ENCODE measurements at places on chromosomes 2 and 18.

DNA sequence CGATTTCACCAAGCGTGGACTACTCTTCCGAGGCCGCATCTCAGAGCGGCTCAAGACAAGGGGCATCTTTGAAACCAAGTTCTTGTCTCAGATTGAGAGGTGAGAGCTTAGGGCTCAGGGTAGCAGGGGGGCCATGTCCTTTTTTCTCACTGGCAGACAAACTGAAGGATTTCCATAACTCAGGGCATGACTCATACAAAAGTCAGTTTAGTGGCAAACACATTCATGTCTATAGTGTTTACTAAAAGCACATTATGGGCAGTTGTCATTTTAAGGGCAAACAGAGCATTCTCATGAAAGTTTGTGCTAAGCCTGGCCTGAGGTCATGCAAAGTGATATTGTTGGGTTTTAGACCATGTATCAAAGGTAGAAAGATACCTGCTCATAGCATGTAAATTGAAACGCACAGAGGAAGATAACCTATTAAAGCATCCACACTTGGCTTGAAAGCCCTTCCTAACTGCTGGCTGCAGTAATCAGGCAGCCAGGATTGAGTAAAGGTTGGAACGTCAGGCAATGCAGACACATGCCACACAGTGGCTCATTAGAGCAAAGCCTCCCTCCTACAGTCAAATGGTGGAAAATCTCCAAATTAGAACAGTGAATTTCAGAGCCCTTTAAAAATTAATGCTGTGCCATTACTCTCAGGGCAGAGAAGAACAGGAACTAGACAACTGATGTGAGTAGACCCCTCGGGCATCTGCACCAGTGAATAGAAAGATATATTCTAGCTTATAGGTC, 54.2 kb downstream of the HK2 start:
- DNase-seq = no peak

DNA sequence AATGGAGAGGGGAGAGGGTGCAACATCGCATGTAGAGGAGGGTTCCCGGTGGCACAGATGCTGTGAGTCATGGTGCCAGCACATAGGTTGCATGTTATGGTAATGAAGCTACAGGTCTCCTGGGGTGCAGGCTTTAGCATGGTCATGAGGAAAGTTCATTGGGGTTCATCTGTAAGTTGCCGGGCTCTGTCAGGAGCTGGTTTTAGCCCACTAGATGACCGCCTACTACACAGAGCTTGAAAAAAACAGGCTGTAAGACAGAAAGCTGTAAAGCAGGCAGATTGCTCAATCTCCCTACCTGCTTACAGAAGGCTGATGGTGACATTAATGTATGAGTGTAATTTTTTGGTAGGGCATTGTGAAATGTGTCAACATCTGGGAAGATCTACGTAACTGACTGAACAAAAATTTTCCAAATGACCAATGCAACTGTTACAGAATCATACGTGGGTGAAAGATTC, 23.9 kb downstream of the DYSF start:
- DNase-seq = no peak

GRCh38 chr2:100067784-100068183, 74.6 kb downstream of the AFF3 start:
- no peak for DNase-seq

DNA sequence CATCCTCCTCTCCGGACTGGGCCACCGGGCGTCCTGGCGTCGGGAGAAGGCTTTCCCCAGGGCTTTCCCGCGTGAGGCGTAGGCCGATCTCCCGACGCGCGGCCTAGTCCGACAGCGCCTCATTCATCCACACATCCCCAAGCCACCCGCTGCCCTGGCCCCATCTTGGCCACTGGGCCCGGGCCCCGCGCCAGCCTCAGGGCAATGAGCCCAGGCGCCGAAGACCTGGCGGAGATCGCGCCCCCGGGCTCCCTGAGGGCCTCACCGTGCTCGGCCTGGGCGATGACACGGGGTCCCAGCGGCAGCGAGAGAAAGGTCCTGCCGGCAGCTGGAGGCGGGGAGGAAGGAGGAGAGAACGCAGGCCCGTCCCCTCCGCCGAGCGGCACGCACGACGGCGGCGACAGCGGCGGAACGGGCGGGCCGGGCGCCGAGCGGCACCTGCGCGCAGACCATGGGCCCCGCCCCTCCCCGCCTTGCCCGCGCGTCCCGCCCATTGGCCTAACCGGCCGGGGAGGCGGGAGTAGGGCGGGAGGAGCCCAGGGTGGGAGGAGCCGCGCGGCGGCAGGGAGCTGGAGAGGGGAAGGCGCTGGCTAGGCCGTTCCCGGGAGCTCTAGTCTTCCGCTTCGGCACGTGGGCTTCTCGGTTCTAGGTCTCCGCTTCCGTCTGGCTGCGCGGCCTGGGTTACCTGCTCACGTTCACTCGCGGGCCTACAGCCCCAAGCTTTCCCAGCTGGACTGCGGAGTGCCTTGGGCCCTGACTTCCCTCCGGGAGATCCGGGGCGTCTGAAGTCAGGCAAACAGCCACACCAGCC, at the start of gene OLA1:
Gene OLA1 (minus strand): TSS at position 346 of the 811 bp plus-strand sequence. CDS start 1,717 bp downstream, outside the sequence.
- peak; percentile 93 for DNase-seq

DNA sequence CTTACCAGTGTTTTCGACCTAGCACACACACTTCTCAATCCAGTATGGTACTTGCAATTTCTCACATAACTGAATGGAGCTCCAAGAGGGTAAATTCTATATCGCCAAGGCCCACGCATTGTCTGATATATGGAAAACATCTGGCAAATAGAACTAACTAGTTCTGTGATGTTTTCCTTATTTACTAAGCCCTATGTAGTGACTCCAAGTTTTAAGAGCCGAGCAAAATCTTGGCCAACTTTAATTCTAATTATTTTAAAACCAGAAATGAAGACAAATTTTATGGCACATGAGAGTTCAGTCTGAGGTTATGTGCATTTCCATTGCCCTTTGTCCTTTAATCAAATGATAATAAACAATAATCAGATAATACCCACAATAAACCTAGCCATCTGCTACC, 1119.7 kb upstream of the CNTNAP5 start:
- DNase-seq = no peak

GRCh38 chr2:176270100-176270750, 983 bp downstream of the MTX2 start:
- DNase-seq = peak; percentile 33

- no peak for DNase-seq
Measured at GRCh38 chr2:54760310-54760709, 36.8 kb downstream of the EML6 start.

- DNase-seq = peak; percentile 45
Measured at GRCh38 chr2:69298261-69298660, 88.8 kb downstream of the GFPT1 start.

- no peak for DNase-seq
Measured at GRCh38 chr2:184004289-184004947, 593.9 kb upstream of the ZNF804A start.

DNA sequence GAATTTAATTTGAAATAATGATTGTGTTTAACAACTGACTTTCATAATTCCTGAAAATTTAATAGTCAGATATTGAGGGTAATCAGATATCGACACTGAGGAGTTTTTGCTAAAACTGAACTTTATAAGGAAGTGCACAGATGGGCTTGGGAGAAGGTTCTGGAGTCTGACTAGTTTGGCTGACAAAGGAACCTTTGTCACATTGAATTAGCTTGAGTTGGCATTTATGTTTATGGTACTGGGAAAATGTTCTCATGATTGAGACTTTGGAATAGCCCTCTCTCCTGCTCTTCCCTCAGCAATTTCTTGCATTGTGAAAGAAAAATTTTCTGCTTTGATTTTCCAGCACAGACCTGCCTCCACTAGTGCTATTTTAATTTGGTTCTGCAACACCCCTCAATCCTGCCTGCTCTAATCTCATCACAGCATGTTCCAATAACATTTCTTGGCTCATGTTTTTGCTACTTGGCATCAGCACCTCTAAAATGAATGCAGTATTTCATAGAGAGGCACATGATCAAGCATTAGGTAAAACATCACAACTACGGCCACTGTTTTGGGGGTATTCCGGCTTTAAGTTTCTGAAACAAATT, 133.9 kb upstream of the FSHR start:
- DNase-seq = no peak

GRCh38 chr2:27527182-27527581, 30.5 kb downstream of the GCKR start:
- peak; percentile 76 for DNase-seq

- DNase-seq = peak; percentile 60
Measured at GRCh38 chr2:76749858-76750257, 772.3 kb downstream of the LRRTM4 start.

- no peak for DNase-seq
Measured at GRCh38 chr2:239202343-239202742, 198.5 kb downstream of the HDAC4 start.

GRCh38 chr2:23385748-23386338, 864 bp downstream of the KLHL29 start:
- DNase-seq = peak; percentile 11

DNA sequence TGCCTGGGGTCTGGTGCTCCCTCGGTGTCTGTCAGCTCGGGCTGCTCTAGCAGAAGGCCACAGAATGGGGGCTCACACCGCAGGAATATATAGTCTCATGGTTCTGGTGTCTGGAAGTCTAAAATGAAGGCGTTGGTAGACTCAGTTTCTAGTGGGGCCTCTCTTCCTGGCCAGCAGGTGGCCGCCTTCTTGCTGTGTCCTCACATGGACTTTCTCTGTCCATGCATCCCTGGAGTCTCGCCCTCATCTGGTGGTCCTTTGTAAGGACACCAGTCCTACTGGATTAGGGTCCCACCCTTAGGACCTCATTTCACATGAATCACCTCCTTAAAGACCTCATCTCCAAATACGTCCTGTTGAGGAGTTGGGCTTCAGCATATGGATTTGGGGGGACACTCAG, 65.7 kb downstream of the RRM2 start:
- DNase-seq = peak; percentile 46

DNA sequence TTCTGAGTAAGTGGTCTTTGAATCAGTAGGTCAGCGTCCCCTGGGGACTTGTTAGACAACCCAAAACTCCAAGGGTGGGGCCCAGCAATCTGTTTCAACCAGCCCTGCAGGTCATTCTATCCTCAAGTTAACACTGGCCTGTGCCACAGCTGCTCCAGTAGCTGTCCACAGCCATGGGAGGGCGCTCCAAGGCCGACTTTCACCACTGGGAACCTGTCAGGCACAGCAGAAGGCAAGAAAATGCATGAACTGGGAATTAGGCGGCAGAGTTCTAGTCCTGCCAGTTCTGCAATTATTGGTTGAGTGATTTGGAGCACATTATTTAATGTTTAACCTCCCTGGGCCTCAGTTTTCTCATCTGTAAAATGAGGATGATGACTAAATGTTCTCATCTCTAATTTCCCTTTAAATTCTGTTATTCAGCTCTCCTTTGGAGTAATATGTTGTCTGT, 17.4 kb upstream of the MRPL33 start:
- peak; percentile 75 for DNase-seq

DNA sequence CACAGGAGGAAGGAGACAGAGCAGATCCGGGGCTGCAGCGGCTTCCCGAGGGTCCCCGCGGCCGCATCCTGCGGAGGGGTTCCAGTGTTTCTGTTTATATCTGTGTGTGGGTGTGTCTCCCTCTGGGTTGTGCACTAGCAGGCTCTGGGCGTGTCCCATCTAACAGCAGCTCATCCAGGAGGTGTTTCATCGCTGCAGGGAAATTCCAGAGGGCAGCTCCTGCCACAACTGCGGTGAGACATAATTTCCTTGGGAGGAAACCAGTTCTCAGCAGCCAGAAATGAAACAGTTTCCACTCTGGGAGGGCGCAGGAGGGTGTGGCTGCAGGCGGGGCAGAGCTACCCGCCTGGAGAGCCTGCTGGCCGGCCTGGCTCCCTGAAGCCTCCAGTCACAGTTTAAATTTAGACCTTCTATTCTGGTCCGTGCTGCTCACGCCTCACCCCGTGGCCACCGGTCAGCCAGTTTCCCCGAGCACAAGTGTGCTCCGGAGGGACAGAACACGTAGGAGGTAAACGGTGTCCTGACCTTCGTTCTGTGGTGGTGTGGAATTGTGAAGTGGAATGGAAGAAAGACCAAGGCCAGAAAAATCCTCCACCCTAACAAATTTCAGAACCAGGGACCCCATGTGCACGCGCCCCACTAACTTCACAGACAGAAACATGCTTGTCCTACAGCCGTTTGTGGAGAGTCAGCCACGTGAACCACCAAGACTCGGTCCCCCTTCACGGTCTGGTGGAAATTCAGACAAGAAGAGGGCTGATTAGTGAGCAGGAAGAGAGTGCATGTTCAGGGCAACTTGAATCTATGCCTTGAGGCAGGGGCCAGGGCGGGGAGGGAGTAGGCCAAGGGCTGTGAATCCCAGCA, 50.2 kb downstream of the TEX44 start:
- DNase-seq = peak; percentile 95

GRCh38 chr2:194301946-194302345, 1355.1 kb upstream of the SLC39A10 start:
- no peak for DNase-seq

DNA sequence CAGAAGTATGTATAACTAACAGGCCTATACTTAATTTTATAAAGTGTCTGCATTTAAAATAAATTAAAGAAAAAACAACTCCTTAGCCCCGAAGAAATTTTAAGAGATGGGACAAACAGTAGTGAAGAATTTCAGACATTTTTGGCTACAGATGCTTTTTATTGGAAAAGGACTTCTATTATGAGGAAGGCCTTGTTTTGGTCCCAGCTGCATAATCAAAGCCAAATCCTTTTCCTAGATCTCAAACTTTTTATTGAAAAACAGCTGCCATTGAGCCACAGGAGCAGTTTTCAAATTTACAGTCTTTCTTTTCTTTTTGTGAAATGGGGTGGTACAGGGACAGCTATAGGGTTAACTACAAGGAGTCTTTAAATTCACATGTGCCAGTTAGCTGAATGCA, 51.3 kb upstream of the SETBP1 start:
- no peak for DNase-seq

DNA sequence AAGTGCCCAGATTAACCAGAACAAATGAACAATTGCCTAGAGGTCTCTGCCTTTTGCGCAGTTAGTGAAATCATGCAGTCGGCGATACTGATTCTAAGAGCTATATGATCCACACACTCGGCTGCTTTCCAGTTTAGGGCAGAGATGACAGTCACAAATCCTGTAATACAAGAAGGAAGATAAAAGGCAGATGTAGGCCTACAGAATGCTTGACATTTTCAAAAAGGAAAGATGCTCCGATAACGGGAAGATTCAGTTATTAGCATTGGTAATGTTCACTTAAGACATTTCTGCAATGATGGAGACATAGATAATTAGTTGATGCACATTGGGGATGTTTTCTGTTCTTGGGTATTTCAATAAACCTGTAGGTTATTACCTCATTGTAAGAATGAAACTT, 19.5 kb downstream of the NYAP2 start:
- no peak for DNase-seq

- DNase-seq = peak; percentile 8
Measured at GRCh38 chr2:104177179-104177578, 676.7 kb upstream of the POU3F3 start.

DNA sequence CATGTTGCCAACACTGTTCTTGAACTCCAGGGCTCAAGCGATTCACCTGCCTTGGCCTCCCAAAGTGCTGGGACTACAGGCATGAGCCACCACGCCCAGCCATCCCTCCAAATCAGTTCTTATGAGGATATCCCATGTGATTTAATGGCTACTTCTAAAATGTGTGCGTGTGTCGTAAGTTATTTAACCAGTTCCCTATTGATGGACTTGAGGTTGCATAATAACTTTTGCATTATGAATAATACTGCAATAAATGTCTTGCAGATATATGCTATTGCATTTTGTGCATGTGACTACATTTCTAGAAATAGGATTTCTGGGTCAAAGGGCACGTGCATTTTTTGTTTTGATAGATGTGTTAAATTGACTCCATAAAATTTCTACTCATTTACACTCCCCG, 19.0 kb downstream of the DIPK1C start:
- no peak for DNase-seq

Data from SW480 (cell line).